ENCODE measurements at places on chromosomes 16 and 17.

DNA sequence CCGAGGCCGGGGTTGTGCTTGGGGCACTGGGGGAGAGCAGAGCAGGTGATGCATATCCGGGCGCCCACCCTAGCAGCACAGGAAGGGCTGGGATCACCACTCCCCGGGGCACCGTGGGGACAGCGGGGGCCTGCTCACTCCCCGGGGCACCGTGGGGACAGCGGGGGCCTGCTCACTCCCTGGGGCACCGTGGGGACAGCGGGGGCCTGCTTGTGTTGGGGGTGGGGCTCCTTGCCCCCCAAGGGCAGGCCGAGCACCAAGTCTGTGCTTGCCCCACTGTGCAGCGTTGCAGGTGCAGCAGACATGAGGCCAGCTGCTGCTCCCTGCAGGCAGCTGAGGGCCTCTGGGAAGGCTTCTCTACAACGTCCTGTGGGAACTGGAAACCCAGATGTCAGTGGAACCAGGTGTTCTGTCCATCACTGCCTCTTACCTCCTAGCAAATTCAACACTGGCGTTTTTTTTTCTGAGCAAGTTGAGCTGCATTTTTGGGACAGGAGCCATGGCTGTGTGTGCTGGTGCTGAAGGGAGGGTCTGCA lies 25.0 kb upstream of the ZNF750 start:
- no peak for DNase-seq

DNA sequence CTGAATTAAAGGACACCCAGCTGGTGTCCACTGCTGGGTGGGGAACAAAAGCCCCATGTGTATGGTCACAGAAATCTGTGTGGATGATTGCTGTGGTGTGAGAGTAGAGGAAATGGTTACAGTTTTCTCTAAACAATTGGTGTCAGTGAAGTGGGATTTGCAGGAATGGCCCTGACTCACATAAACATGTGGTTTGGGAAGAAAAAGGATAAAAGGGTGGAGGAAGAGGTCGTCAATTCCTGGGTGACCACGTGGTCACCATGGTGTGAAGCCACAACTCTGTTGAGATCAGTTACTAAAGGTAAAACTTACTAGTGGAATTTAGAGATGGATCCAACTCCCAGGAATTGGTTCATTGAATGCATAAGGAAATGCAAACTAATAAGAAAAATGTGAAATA lies 3.6 kb upstream of the TUBG2 start:
- DNase-seq: no peak

GRCh38 chr16:52741351-52741750 lies 194.4 kb upstream of the TOX3 start:
- no peak for DNase-seq

GRCh38 chr17:80028030-80028429 lies 7.6 kb downstream of the TBC1D16 start:
- DNase-seq: peak; percentile 80

DNA sequence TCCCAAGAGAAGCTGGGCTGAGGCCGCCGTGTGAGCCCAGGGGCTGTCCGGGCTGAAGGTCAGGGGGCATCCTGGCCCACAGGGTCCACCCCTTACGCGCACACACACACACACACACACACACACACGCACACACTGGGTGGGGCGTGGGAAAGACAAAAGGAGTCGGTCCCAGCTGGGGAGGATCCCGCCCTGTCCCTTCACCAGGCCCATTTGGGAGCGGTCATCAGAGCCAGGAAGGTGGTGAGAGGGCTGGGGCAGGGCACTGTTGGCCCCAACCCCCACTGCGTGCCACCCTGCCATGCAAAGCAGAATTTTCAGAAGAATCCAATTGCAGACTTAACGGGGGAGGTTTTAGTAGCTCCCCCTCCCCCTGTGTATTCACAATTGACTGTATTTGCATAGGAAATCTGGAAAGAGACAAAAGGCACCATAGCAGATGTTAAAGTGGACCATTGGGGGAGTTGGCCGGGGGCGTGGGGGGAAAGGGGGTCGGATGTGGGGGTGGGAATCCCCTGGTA lies 11.3 kb upstream of the CD300A start:
- DNase-seq: no peak

- DNase-seq: no peak
Observed at GRCh38 chr16:53899431-53899830, 195.5 kb downstream of the FTO start.

DNA sequence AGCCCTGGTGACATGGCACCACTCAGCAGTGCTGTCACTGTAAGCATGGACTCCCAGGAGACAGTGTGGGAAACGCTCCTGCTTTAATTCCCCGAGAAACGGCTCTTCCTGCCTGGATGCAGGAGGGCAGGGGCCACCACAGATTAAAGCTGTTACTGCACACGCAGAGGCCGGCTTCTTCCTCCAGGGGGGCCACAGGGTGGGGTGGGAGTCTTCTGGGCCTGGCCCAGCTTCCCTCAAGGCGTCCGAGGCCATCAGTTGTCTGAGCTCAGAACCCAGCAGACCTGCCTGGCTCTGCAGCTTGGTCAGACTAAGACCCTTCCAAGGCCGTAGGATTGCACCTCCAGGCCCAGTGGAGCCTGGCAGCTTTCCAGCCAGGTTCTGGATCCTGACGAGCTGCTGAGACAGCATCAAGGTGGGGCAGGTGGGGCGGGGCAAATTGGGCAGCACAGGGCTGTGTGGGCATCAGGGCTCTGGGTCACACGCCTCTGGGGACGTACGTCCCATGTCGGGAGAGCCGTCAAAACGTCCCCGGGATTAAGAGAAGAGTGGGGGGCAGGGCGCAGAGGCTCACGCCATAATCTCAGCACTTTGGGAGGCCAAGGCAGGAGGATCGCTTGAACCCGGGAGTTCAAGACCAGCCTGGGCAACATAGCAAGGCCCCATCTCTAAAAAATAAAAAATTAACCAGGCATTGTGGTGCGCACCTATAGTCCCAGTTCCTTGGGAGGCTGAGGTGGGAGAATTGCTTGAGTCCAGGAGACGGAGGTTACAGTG lies 5.0 kb upstream of the CAPN15 start:
- DNase-seq: no peak

GRCh38 chr16:56793492-56793891 lies 63.6 kb downstream of the NUP93 start:
- no peak for DNase-seq

DNA sequence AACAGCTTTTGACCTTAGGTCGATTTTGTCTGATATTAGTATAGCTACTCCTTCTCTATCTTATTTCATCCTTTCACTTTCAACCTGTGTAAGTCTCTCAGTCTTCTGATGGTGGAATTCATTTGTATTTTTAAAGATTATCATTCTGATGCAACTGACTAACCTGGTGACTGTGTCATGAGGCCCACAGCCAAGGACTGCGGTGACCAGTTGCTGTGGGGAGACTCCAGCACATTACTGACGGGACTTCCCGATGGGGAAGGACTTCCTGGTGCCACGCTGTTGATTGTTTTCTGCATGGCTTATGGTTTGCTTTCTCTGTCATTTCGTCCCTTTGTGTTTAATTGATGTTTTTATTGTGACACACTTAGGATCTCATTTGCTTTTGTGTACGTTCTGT lies 34.2 kb downstream of the RMI2 start:
- DNase-seq: no peak

DNA sequence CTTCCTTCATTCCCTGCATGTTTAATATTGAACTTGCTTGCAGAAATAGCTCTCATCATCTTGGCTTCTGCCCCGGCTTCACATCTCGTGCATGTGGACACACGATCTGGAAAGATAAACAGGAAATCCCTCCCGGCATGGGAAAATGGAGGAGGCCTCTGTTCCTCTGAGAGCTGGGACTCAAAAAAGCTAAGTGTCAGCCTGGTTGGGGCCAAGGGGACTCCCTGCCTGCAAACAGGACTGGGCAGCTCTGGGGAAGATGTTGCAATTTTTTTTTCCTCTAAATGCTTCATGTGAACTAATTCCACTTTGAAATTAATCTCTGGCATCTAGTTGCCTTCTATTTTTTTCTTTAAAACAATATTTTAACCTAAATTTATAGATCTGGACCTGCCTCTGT lies 24.8 kb downstream of the ITPRIPL2 start:
- DNase-seq: peak; percentile 20

GRCh38 chr17:7929158-7930023 lies at the start of gene KCNAB3:
Gene KCNAB3 (minus strand): TSS chr17:7929856. CDS start chr17:7929435, 421 bp downstream.
- no peak for DNase-seq

DNA sequence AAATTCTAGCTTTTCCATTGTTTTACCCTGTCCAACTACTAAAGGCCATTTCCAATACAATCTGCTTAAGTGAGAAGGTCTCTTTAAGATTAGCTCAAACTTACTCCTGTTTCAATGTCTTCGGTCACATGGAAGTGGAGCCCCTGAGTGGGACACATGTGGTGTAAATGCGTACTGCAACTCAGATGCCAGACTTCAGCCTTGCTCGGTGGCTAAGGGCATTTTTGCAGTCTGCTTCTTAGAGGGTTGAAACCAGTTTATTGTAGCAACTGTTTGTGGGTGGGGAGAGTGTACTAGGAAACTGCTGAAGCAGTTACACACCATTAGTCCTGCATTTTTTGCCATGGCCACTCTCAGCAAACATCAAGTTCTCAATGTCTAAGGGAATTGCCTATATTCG lies 140.6 kb downstream of the PARN start:
- no peak for DNase-seq

DNA sequence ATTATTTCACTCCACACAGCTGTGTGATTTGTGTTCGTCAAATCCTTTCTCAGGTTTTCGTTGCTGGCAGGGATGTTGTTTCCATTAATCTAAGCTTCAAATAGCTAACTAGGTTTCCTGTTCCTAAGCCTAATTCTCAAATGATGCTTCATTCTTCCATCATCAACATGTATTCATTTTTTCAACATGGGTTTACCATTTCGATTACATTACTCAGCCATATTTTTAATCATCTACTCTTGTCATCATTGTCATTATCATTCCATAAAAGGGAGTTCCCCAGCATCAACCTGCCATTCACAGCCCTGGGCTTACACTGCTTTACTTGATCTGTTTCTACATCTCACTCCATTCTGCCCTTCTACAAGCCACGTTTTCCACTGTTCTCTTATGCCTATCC lies 33.3 kb upstream of the ANKFN1 start:
- DNase-seq: no peak

DNA sequence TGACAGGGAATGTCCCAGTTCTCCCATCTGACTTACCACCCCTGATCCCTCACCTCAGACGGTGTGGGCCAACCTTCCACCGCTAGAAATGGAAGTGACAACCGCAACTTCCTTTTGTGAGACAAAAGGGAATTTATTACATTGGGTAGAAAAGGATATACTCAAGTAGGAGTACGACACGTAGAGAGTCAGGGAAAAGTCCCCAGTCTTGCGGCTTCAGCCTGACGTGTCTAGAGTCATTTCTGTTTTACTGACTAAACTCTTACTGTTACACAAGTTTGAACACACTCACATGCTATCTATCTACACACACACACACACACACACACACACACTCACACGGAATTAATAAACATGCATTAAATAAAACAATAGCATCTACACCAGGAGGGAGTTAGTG lies 178.9 kb downstream of the COPRS start:
- DNase-seq: no peak

- no peak for DNase-seq
Observed at GRCh38 chr17:40470932-40471828, 27.9 kb downstream of the IGFBP4 start.

Measured in NCI-H1105 treated with DMSO at 0.1 percent for 48 hours (cell line).